Esophagus squamous epithelium (tissue), 5 donors: ENCODE measurements at places on chromosomes 1 and 21.

GRCh38 chr1:32825181-32825580 lies 7.7 kb downstream of the S100PBP start:
- H3K27me3 ChIP-seq, result no peaks in the 10 kb centered on the region
- H3K36me3 ChIP-seq, result peaks cover 31% of the 10 kb centered on the region
- H3K4me3 ChIP-seq, result no peak overlapping the region
- H3K4me1 ChIP-seq, result no peaks in the 10 kb centered on the region

DNA sequence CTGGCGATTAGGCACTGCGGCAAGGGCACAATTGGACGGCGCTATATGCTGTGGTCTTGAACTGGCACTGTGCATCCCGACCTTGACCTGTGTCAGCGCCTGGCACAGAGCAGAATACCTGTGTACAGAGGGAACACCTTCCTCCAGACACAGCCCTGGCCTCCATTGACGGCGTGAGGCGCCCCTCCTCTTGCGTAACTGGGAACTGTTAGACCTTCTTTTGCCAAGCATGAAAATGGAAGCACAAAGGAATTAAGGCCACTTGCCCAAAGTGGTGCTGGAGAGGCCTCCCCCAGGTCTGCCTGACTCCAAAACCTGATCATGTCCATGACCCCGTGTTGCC lies 6.8 kb upstream of the AGTRAP start:
- H3K4me3 ChIP-seq, result no peak overlapping the region
- DNase-seq, result no peak
- H3K27me3 ChIP-seq, result no peaks in the 10 kb centered on the region
- H3K36me3 ChIP-seq, result no peaks in the 10 kb centered on the region
- H3K27ac ChIP-seq, result no peak overlapping the region
- H3K4me1 ChIP-seq, result peaks cover 38% of the 10 kb centered on the region

DNA sequence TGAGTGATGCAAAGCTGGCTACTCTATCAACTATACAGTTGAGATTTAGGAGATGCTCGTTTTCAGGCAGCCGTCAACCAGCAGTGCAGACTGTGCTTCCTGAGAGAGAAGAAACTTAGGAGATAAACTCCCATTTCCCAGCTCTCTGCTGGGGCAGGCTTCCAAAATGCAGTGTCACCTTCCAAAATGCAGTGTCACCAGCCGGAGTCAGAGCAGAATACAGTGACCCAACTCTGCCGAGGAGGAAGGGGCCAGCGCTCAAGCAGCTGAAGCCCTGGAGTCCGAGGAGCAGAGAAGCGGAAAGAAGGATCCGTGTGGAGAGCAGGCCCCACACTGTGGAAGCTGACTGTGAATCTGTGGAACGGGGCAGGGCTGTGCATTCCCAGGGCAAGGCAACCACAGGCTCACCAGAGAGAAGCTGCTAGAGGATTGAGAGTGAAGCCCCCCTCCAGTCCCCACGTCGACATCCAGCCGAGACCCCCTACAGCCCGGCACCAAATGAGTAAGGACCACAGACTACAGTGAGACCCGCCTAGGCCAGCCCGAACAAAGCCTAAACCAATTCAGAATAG lies 703 bp upstream of the KRTAP12-1 start:
- H3K27ac ChIP-seq, result no peak overlapping the region
- H3K4me1 ChIP-seq, result no peaks in the 10 kb centered on the region
- H3K27me3 ChIP-seq, result no peaks in the 10 kb centered on the region
- H3K4me3 ChIP-seq, result no peak overlapping the region

GRCh38 chr1:155174324-155175280 lies 953 bp downstream of the TRIM46 start:
- peak overlapping the region; percentile 33 for H3K27ac ChIP-seq
- peaks cover 58% of the 10 kb centered on the region for H3K4me1 ChIP-seq
- peak overlapping the region; percentile 95 for H3K4me3 ChIP-seq
- H3K27me3 ChIP-seq, result peaks cover 27% of the 10 kb centered on the region
- DNase-seq, result no peak
